ENCODE measurements at places on chromosomes 13 and 19.

GRCh38 chr13:42477596-42478190 is 96.3 kb upstream of the TNFSF11 start:
- no peak for DNase-seq

- DNase-seq: no peak
Observed at GRCh38 chr13:109146393-109146792, 517.0 kb downstream of the MYO16 start.

- DNase-seq: no peak
Observed at GRCh38 chr19:41398598-41398997, 980 bp downstream of the BCKDHA start.

DNA sequence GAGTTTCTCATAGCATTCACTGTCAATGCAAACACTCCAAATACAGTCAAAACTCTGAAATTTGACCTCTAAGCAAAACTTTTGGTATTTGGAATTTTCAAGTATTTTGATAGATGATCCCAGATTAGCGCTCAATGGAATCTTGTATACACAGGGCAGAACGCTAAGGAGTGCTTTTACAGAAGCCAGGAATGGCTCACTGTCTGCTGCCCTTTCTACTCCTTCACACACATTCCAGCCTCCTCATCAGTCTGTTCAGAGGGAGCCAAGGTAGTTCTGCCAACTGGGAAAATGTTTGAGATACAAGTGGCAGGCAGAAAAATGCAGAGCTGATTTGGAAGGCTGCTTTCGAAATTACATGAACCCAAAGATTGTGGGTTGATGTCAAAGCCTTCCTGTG is 4.4 kb upstream of the STARD13 start:
- no peak for DNase-seq

DNA sequence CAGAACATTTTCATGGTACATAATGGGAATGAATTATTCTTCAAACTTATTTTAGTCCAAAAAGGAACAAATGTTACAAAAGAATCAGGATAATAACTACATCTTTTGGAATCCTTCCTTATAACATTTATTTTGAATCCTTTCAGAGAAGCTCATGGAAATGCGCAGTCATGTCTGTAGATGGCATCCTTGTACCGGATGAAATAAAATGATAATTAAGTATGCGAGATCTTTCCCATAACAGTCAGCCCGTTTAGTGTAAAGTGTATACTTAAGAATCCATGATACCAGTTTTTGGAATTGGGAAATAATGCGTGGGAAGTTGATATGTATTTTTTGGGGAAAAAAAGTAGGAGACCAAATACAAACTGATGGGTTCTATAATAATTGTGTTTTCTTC is 418.8 kb downstream of the GPC5 start:
- no peak for DNase-seq

DNA sequence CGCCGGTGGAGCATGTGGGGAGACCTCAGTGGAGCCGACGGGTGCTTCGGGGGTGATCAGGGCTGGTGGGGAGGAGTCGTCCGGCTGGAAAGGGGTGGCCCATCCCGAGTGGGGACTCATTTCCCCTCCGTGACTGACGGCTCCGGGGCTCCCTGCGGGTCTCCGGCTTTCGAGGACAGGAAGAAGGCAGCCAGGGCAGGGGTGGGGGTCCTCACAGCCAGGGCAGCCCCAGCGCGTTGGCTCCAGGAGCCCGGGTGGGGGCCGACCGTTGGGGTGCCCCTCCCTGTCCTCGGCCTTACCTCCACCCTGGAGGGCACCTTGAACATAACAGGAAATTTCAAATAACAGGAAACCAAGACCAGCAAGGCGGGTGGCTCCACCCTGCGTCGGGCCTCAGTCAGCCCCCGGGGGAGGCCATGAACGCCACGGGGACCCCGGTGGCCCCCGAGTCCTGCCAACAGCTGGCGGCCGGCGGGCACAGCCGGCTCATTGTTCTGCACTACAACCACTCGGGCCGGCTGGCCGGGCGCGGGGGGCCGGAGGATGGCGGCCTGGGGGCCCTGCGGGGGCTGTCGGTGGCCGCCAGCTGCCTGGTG is at the start of gene S1PR4:
Gene S1PR4, plus strand, starts transcription at position 393 of the 596 bp plus-strand sequence. Its CDS starts 24 bp downstream, at position 417.
- peak; percentile 36 for DNase-seq

DNA sequence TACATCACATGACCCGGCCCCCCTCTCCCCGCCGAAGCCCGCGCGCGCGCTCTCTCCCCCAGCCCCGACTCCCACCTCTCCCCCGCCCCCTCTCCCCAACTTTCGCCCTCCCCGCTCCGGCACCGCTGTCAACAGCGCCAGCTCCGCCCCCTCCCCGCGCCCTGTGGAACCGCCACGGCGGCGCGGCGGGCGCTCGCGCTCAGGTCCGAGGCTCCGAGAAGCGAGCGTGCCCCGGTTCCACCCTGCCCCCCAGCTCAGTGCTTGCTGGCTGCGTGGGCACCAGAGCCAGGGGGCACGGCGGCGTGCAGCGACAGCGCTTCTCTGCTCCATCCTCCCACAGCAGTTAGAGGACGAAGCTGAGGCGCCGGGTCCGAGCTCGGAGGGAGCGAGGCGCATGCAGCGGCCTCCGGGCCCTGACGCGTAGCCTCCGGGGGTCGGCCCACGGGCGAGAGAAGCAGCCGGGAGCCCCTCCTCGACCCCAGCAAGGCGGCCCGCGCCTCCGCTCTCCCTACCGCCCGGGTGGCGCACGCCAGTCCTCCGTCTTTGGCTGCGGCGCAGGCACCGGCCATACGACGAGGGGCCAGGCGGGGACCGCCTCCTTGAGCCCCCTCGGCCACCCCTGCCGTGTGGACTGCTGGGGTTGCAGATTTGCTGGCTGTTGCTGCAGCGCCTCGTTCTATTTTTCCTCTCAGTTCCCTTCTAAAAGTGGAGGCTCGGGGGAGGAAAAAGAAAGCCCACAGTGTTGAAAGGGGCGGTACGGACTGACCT is 109.5 kb downstream of the KCNRG start:
- peak; percentile 90 for DNase-seq

GRCh38 chr19:11020982-11021759 is 60.3 kb downstream of the SMARCA4 start:
- DNase-seq: no peak

GRCh38 chr13:23620211-23620610 is 50.0 kb downstream of the TNFRSF19 start:
- no peak for DNase-seq

DNA sequence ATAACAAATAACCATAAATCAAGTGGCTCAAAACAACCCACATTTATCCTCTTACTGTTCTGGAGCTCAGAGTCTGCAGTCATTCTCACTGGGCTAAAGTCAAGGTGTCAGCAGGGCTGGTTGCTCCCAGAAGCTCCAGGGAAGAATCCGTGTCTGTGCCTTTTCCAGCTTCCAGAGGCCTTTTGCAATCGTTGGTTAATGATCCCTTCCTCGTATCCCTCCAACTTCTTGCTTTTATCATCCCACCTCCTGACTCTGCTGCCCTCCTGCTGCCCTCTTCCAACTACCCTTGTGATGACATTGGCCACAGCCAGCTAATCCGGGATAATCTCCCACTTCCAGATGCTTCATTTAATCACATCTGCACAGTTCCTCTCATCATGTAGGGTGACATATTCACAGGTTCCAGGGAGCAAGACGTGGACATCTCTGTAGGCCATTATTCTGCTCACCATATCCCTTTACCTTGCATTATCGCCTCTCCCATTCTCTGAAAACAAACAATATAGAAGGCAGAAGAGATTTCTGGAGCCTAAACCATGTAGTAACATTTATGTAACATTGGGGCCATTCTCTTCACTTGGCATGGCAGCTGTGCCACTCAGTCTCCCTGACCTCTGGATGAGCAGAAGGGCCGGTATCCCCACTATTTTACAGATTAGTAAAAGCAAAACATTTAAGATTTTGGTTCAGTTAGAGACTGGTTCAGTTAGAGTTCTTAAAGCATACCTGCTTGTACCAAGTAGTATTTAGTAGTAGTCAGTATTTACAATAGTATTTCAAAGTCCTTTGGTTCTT is 53.5 kb downstream of the RFC3 start:
- no peak for DNase-seq

DNA sequence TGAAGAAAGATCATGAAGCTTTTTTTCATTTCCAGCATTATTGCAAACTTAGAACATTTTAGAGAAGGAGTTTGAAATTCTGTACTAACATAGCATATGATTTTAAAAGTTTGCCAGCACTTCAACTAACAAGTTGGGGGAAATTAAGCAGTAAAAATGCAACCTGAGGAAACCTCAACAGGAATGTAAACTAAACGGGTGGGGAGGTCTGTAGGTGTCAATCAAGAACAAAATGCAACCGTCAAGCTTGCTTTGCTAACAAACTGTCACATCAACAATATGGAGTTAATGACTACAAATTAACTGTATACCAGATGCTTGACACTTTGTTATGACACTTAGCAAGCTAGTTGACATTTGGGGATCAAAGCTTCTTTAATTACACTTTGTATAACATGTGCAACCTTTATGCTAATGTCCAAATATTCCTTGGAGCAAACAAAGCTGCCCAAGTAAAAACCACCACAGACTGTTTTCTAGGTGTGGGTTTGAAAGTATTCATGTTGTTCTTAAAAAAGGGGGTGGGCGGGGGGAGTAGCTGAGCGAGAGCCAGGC is 52.1 kb downstream of the DACH1 start:
- DNase-seq: no peak

DNA sequence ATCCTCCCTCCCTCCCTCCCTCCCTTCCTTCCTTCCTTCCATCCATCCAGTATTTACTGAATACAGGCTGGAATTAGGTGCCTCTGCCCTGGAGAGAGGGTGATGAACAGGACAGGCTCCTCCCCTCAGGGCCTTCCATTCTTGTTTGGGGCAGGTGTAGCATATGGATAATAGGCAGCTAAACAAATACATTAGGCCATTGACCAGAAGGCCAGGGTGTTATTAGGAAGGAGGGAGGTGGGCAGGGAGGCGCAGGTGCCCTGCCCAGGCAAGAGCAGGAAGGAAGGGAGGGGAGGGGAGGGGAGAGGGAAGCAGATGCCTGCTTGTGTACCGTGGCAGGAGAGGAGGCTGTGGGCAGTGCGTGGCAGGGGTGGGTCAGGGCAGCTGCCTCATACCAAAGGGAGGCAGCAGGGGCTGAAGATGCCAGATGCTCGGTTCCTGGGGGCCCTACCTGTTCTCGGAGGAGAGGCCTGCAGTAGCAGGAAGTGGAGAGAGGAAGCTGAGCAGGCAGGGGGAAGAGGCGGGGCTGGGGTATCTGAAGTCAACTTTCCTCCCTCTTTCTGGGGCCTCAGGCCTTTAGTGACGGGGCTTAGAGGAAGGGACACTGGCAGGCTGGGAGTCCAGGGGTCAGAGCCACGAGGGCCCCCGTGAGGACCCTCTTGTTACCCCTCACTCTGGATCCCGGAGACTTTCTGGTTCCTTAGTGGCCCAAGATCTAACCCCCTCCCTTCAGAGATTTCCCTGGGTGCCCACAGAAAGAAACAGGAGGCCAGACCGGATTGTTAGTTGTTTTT is at the start of gene RINL:
Gene RINL, minus strand, starts transcription at position 495 of the 794 bp plus-strand sequence. CDS start 1,533 bp downstream, outside the sequence.
- DNase-seq: peak; percentile 64

- no peak for DNase-seq
Observed at GRCh38 chr13:109595471-109595870, 190.9 kb downstream of the IRS2 start.

DNA sequence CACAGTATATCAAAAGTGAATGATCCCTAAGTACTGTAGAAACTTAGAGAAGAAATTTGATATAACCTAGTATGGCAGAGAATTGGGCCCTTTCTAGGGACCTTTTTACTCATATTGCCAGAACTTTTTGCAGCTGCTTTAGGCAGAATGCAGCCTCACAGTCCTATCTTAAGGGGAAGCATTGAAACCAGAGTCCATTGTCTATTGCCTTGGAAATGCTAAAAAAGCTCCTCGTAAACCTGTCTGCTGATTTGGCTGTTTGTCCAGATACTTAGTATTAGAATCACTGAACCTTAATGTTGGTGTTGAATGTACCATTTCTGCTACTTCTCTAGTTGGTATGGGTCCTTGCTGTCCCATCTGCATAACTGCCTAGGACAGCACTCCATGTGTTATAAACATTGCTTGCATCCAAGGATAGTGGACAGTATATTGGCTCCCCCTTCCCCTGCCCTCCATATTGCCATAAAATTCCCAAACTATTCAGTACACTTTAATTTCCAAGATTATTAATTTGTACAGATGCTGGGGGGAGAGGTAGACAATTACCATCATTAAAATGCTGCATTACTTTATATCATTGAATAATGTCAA is 36.1 kb downstream of the LSM14A start:
- no peak for DNase-seq

GRCh38 chr13:91280801-91281200 is 66.7 kb upstream of the MIR17HG start:
- no peak for DNase-seq

- no peak for DNase-seq
Observed at GRCh38 chr19:6126335-6126974, 9.0 kb upstream of the ACSBG2 start.

- DNase-seq: no peak
Observed at GRCh38 chr13:111114362-111115060, 599 bp upstream of the ARHGEF7 start.

DNA sequence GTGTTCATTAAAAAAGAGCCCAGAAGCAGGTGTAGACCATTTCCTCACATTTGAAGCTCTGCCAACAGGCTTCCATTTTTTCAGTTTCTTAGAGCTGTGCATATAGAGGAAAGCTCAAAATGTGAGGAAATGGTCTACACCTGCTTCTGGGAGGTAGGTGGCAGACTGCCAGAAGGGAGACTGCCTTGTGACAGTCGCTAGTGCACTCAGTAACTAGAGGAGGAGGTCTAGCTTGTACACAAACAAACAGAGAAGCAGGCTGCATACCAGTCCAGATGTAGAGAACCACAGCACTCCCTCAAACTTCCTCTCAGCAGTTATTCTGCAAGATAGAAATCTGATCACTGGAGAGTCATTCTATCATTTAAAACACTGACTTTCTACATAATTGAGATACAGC is 800.2 kb downstream of the EFNB2 start:
- no peak for DNase-seq

DNA sequence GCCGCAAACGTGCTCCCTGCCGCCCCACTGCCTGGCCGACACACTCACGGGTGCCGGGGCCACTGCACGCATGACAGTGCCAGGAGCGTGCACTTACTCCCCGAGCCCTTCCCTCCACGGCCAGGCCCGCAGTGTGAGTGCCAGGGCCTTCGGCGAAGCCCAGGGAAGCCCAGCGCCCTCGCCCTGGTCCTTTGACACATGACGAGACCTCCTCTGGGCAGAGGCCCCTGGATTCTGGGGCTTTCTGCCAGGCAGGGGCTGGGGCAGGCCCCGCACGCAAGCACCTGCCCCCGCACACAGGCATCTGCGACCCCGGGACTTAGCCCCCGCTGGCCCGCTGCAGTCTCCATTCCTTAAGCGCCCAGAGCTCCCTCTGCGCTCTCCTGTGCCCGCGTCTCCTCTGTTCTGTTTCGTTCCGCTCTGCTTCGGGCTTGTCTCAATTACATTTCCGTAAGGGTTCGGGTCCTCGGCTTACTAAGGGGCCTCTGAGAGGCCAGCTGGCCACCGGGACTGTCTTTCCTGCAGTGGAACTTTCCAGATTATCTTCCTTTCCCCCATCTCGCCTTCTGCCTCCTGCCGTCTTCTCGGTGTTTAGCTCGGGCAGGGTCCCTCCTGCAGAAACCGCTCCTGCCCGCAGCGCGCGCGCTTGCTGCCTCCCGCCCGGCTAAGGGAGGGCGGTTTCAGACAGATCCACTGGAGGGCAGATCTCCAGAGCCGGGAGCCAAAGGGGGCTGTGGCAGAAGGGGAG is 98.8 kb downstream of the ING1 start:
- no peak for DNase-seq

GRCh38 chr19:15864824-15865223 is 33.0 kb downstream of the CYP4F2 start:
- no peak for DNase-seq

- peak; percentile 42 for DNase-seq
Observed at GRCh38 chr19:49327878-49328544, 3.0 kb upstream of the SLC6A16 start.

All from stimulated activated CD4-positive, alpha-beta T cell treated with anti-CD3 and anti-CD28 coated beads, Interleukin-4, amount 100 ng/mL, for 4 hours (primary cell).